8988T (cell line): ENCODE measurements at places on chromosomes 4 and X.

GRCh38 chr4:55675196-55675793 is 39.2 kb upstream of the NMU start:
- DNase-seq: no peak

- DNase-seq: no peak
These were observed 3.4 kb upstream of the SPIN4 start for GRCh38 chrX:63354484-63354883.

- DNase-seq: no peak
These were observed 2.3 kb upstream of the CHIC2 start for GRCh38 chr4:54066718-54067129.

- DNase-seq: no peak
These were observed 793.9 kb downstream of the ADGRL3 start for GRCh38 chr4:61994036-61994435.

DNA sequence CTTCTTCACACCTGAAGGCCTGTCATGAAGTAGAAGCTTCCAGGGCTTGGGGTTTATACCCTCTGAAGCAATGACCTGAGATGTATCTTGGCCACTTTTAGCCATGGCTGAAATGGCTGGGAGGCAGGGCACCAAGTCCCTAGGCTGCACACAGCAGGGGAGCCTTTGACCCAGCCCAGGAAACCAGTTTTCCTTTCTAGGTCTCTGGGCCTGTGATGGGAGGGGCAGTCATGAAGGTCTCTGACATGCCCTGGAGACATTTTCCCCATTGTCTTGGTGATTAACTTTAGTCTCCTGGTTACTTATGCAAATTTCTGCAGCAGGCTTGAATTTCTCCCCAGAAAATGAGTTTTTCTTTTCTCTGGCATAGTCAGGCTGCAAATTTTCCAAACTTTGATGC is 511.0 kb upstream of the KLHL4 start:
- DNase-seq: no peak

DNA sequence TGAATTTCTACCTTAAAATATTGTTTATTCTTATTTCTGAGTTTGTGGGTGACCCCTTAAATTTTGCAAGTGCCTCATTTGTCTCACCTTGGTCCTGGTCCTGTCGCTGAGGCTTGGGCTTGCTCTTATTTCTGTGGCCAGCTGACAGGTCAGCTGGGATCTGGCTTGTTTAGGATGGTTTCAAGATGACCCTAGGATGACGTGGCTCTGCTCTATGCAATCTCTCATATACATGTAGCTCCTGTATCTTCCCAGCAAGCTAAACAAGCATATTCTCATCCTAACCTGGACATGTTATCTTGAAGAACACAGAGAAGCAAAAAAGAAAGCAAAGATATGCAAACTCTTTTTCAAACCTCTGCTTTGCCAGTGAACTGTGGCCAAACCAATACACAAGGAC is 158.4 kb downstream of the BANK1 start:
- no peak for DNase-seq

DNA sequence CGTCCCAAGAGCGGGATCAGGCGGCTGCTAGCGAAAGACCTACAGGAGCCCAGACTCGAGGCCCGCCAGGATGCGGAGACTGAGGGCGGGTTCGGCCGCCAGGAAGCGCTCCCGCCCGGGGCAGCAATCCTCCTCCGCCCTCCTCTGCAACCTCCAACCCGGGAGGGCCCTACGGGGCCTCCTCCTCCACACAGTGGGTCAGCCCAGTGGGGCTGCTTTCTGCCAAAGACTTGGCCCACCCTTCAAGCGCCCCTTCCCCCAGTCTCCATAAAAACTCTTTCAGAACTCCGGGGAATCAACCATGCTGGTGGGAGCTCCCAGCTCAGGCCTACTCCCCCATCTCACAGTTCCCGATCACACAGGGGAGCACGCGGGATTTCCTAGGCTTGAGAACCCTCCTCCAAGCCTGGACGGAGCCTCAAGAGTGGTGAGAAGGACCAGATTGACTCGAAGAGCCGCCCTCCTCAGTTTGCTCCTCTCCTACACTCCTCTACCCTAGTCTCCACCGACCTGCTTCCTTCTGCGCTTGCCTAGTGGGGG is 77.5 kb downstream of the RLIM start:
- no peak for DNase-seq

- no peak for DNase-seq
These were observed 299.2 kb downstream of the IDS start for GRCh38 chrX:149205937-149206336.

- DNase-seq: no peak
These were observed 7.3 kb downstream of the MAEA start for GRCh38 chr4:1297023-1297395.

DNA sequence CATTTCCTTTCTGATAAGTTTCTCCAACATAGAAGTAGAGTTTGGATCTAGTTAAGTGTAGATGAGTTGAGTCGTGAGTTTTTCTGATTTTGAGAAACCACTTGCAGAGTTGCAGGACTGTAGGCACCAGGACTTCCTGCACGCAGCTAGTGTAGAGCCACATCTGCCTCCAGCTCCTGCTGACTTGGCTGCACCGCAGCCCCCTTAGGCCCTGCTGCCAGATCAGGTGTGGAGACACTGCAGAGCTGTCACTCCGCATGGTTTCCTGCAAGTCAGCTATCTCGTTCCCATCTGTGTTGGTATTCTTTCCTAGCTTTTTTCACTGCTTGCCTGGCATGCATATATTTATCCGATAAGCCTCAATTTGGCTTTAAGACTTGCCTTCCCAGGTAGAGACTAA is 48.9 kb downstream of the PCDH7 start:
- no peak for DNase-seq
